ENCODE measurements at places on chromosomes 5 and 9.

DNA sequence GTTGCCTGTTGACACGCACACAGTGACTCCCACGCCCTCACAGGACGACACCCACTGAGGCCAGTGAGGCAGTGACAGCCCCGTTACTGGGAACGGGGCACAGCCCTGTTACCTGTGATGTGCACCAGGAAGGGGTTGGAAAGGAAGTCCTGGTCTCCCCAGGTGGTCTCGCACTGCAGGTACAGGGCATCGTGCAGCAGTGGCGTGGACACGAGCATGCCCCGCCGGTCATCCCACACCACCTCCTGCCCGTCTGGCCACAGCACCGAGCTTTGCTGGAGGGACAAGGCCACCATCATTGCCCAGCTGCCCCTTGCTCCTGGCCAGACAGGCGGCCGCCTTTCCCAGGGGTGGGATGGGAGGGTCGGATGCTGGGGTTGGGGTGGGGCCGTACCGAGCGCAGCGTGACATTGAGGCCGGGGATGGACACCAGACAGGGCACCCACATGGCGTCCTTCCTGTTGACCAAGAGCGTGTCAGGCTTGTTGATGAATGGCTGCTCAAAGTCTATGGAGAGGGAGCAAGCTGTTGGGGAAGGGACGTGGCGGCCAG, 19.5 kb downstream of the FLT4 start:
- DNase-seq = no peak

DNA sequence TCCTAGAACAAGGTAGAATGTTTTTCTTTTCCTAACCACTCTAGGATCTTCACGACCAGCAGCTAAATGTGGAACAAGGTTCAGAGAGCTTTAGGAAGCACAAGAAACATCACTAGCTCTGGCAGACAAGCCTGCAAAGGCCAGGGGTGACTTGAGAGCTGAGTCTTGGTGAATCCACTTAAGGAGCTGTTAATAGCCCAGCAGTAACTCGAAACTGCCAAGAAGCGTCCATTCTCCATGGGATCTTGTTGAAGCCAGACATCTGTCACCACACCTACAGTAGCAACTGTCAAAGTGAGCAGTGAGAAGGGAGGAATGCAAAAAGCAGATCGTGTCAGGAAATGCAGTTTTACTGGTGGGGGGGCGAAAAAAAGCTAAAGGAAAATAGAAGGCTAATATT, 87.2 kb downstream of the ATPSCKMT start:
- no peak for DNase-seq

GRCh38 chr5:119385136-119385535, 29.3 kb downstream of the TNFAIP8 start:
- DNase-seq = no peak

GRCh38 chr5:76804266-76804665, 14.6 kb upstream of the F2RL1 start:
- no peak for DNase-seq

GRCh38 chr5:57770039-57770438, 287.4 kb upstream of the ACTBL2 start:
- DNase-seq = no peak

DNA sequence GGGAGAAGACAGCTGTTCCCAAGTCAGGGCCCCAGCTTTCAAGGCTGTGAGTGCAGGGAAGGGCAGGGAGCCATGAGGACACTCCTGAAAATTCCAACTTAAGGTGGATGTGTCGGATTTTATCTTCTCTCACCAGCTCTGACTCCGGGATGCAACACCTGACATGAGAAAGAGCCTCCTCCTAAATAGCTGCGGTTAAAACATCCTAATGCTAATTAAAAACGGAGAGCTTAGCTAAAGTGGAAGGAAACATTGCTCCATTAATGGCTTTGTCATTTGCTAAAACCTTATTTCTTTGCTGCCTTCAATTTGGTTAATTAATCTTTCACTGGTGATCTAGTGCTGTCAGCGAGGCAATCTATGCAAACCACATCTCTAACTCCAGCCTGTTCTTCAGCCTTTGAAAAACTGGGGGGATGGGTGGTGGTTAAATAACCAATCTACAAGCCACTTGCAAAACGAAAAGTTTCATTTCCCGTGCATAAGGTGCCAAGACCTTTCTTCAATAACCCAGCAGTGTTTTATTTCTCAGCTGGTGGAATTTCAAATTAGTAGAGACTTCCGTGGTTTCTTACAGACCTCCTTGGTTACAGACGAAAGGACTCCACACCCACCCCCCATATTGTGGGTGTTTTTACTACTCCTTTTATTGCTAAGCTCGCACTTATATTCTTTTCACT, 379.6 kb downstream of the MLLT3 start:
- DNase-seq = peak; percentile 40

DNA sequence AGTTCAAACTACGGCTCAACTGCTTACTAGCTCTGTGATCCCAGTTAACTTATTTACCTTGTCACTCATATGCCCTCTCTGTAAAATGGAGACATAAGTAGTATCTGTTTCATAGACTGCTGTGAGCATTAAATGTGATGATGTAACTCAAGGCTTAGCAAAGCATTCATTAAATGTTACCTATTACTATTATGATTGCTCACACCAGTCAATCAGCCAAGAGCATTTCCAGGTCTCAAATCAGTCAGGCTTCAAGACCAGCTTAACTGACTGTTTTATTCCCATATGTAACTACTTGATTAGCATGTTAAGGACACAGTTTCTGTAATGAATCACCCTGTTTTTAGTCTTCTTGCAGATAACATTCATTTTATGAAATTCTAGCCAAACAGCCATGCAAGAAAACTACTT, 413.3 kb downstream of the MLLT3 start:
- no peak for DNase-seq

- DNase-seq = peak; percentile 16
These were observed 18.3 kb upstream of the ORM1 start for GRCh38 chr9:114304416-114305188.

GRCh38 chr5:79201206-79201605, 34.7 kb upstream of the JMY start:
- DNase-seq = no peak

GRCh38 chr9:23254404-23255184, 571.4 kb downstream of the ELAVL2 start:
- no peak for DNase-seq

GRCh38 chr5:178349625-178350353, 117.2 kb upstream of the PHYKPL start:
- DNase-seq = no peak

DNA sequence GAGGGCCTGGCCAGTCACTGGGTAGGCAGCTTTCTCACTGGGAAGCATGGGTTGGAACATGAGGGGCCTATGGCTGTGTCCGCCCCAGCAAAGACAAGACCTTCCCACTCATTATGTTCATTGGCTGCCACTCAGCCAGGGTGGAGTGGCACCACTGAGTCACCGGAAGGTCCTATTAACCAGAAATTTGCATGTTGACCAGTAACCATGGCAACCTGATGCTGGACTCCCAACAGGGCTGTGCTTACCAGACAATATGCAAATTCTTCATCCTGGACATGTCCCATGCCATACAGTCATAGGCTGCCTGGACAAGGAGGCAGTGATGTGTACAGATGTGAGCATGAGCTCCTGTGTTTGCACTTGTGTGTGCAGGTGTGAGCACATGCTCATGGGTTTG, 66.7 kb downstream of the PSD2 start:
- no peak for DNase-seq

- no peak for DNase-seq
These were observed 496.1 kb downstream of the NFIB start for GRCh38 chr9:13817754-13818278.

- no peak for DNase-seq
These were observed 1494.4 kb upstream of the NUDT12 start for GRCh38 chr5:105057001-105057436.

DNA sequence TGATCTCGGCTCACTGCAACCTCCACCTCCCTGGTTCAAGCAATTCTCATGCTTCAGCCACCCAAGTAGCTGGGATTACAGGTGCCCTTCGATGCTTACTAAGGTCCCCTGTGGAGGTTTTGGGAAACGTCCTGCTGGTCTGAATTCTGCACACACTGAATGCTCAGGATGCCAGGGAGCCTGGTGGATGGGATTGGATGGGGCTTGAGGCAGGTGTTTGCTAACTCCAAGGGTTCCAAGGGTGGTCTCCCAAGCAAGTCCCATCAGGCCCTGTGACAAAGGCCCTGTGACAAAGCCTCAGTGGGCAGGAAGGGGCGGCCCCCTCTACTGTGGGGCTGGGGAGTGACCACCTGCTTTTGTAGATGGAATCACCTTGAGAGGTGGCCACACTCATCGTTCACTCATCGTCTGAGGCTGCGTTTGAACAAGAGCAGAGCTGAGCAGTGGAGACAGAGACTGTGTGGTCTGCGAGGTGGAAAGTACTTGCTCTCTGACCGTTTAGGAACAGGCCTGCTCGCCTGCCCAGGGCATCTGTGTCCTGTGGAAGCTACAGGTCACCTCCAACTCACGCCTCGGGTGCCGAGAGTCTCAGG, 40.2 kb downstream of the MRPL36 start:
- no peak for DNase-seq

DNA sequence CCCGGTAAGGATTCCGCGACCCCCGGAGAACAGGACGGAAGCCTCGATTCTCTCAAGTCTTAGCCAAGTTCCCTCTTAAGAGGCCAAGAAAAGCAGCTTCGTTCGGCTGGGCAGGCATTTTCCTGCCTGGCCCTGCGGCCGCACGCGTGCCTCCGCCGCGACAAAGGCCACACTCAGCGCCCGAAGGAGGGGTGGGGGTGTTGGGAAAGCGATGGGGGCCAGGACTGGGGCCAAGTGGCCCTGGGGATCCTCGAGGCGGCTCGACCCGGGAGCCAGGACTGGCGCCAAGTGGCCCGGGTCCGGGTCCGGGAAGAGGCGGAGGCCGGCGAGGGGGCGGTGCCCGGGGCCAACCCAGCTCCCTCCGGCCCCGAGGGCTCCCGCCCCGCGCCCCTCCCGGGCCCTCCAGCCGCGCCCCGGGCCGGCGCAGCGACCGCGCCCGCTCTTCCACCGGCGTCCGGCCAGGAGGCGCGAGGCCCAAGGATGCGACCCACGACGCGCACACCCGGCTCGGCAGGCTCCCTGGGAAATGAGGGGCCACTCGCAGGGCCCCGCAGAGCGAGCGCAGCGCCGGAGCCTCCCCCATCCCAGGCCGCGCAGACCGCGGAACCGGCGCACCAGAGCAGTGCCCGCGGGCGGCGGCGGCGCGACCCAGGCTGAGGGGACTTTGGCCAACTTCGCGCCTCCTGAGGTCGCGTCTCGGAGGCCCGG, 756 bp downstream of the VAV2 start:
- DNase-seq = no peak

GRCh38 chr5:74020503-74020902, 394.5 kb downstream of the ARHGEF28 start:
- no peak for DNase-seq

DNA sequence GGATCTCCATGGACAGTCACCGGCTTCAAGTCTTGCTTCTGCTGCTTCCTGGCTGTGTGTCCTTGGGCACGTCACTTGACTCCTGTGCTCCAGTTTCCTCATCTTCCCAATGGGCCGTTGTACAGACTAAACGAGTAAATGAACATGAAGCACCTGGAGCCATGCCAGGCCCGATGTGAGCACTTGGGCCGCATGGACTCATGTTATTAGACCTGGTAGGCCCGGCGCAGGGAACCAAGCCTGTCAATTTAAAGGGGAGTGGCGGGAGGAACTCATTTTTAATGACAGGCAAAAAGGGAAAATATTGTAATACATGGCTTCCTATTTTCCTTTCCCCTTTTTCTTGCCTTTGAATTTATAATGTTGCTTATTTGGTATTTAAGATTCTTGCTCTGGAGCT, 47.5 kb downstream of the TENT4A start:
- no peak for DNase-seq

- DNase-seq = no peak
These were observed 110.0 kb upstream of the DMAC1 start for GRCh38 chr9:7909537-7909936.

DNA sequence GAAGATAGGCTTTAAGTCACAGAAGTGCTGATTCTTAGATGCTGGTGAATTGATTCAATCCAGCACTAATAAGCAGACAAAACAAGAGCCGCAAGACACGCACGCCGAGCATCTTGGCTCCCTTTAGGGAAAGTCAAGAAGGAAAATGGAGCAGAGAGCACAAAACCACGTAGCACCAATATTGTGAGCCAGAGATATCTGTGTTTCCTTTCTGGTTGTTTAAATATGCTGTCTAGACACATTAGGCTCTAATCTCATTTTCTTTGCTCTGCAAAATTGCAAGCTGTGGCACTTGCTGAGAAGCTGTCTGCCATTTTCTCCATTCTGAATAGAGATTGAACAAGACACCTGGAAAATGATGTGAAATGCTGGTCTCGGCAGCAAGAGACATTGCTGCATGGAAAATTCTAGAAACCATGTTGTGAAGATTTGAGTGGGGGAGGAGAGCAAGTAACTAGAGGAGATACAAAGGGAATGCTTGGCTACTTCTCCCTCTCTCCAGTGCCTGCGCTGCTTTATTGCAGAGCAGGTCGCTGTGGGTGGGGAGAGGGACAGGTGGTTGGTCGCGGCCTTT, 336.3 kb downstream of the MED10 start:
- DNase-seq = no peak

GRCh38 chr5:14416621-14417275, 164.8 kb upstream of the OTULINL start:
- no peak for DNase-seq

DNA sequence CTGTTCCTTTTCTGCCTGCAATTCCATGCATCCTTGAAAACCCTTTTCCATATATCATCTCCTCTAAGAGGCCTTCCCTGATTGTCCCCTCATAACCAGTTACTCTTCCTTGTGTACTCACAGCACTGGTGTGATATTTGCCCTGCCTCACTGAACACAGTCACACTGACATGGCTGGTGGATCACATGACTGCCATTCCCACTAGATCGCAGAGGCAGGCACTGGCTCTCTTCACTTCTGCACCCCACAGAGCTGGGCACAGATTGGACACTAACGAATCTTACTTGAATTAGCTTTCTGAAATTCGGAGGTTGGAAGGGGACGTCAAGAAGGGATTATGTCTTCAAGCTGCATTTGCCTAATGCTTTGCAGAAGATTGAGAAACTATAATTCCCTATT, 208.0 kb downstream of the PAPPA start:
- no peak for DNase-seq

DNA sequence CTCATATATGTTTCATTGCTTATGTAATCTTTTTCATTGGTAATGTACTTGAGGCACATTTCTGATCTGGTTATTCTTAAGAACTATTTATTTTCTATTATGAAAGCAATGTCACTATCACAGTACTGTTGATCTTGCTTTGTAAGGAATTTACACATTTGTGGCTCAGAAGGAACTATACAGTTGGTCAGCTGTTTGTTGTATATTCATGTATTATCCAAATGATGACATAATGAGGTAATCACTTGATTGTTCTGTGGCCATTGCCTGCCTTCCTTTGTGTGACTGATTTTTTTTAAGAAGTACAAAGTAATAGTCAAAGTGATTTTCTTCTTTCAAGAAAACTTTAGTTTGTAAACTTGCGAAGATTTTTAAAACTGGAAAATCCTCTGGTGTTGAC, 399.9 kb downstream of the TMEM161B start:
- no peak for DNase-seq

DNA sequence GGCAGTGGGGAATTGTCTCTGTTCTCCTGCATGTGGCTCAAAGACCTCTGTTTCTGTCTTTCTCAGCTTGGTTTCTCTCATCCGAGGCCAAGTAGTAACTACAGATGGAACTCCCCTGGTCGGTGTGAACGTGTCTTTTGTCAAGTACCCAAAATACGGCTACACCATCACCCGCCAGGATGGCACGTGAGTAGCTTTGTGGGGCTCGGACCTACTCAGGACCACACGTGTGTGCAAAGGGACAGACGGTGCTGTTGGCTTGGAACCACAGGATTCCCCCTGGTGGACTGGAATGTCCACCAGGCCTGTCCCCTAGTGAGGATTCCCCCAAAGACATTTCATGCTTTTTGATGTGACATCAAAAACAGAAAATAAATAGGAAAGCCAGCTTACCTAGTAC, 96.3 kb upstream of the WWC1 start:
- DNase-seq = no peak

GRCh38 chr5:43357878-43358281, 44.7 kb upstream of the HMGCS1 start:
- no peak for DNase-seq

Measured in stimulated activated CD8-positive, alpha-beta memory T cell treated with anti-CD3 and anti-CD28 coated beads, Interleukin-4, amount 100 ng/mL, for 48 hours (primary cell).